Retina (tissue), 1 donor: ENCODE measurements at places on chromosomes 7 and 10.
A peak's percentile ranks its signal among the peaks of the same experiment; 100 is the strongest.

DNA sequence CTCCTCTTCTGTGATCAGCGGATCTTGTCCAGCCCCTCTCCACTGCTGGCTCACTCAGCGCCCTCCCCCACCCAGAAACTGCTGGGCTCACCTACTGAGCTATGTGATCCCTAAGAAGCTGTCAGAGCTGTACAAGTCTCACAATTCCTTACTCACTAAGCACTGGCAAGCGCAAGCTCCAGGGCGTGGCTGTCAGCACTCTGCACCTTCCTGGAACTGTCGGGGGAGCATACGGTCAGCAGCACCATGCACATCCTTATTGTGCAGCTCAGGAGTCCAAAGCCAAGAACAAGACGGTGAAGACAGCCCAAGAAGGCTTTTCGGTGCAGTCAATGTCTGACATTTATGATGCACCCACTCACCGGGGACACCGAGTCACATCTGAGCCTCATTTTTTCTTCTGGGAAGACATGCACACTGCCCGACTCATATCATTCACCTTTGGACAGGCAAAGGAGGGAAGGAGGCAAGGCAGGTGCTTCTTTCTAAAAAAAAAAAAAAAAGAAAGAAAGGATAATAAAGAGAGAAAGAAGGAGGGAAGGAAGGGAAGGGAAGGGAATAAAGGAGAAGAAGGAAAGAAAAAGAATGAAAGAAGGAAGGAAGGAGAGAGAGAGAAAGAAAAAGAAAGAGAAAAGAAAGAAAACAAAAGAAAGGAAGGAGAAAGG is 56.3 kb downstream of the ASB13 start:
- no peak for DNase-seq

DNA sequence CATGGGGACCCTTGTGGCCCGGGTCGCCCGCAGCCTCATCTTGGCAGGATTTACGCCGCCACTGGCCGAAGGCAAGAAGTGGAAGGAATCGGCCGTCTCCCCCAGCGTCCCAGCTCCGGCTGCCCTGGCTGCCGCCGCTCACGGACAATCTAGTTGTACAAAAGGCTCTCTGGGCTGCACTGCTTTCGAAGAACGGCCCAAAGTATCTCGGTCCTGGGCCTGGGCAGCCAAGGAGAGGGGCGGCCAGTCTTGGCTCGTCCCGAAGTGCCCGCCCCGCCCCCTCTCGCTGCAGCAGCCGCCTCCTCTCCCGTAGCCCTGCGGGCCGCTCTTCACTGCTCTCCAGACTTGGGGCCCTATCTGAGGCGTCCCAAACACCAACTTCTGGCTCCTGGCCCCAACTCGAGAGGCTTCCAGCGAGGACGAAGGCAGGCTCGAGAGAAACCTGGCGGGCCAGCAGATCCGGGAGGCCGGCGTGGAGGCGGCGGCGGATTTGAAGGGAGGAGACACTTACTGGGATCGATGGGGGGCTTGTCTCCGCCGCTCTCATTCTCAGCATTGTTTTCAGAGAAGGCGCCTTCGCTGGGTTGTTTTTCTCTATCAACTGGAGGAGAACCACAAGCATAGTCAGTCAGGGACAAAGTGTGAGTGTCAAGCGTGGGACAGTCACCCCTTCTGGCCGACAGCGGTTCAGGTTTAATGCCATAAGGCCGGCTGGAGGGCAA is 809 bp downstream of the HOXA9 start:
- DNase-seq: no peak

GRCh38 chr7:26165950-26166683 is 14.1 kb downstream of the NFE2L3 start:
- DNase-seq: no peak

DNA sequence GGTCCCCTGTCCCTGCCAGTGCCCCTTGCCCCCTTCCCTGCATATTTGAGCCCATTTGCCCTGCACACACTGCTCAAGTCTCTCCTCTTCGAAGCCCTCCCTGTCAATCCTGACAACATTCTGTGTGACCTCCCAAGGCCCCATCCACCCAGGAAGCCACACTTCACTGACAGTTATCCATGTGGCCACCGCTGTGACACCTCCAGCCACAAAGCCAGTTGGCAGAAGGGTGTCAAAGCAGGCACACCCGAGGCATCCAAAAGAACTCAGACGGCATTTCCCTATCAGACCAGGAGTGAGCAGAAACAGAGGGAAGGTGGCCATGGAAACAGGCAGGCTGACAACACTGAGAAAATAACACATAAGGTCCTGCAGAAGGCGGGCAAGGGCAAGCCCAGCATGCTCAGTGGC is 4.6 kb downstream of the POLM start:
- DNase-seq: no peak

DNA sequence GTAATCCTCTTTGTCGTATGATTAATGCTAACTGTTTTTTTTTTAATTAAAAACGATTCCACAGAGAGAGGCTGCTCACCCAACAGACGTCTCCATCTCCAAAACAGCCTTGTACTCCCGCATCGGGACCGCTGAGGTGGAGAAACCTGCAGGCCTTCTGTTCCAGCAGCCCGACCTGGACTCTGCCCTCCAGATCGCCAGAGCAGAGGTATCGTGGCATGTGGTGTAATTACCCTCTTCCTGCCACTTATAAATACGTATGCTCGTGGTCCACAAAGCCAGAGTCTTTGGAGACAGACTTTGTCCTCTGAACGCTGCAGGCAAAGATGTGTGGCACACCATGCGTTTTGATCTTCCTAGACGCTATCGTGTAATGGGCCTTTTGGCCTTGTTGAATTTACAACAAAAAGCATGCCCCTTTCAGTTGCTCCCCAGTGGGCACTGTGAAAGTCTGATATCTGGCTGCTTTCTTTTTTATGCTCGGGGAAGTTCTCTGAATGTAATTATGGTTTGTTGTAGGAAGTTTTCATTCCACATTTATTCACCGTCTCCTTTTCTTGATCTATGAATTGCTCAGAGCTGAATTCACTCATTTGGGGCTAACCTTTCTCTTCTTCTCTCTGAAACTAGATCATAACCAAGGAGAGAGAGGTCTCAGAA is 33.6 kb upstream of the BTBD16 start:
- no peak for DNase-seq

GRCh38 chr10:29102636-29103035 is 186.2 kb upstream of the LYZL1 start:
- no peak for DNase-seq

DNA sequence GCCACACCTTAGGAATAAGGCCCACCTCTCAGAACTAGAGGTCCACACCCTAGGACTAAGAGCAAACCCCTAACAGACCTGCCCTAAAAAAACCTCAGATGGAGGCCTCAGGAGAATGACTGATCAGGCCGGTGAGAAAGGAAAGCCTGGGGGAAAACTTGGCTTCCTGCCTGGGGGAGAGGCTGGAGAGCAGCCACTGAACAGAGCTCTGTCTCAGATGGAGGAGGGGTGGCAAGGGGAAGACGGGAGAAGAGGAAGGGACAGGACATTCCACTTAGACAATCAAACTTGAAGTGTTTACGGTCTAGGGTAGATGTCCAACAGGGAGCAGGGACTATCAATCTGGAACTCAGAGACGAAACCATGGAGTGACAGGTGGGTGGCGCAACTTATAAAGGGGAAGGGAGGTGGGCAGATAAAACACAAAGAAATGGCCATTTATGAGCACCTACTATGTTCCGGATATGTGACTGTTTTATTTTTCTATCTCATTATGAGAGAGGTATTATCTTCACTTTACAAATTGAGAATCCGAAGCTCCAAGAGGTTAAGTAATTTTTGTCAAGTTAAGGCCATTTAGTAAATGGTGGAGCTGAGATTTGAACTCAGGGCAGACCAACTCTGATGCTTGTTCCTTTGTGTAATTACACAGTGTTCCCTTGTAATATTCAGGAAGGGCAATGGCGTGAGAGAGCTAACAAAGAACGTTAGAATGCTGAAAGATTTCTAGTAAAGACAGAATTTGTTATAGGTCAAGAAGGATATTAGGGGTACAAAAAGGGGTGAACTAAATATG is 82.6 kb downstream of the DNMBP start:
- no peak for DNase-seq

GRCh38 chr7:108232076-108232475 is 101.9 kb upstream of the LAMB4 start:
- no peak for DNase-seq

- DNase-seq: no peak
Observed at GRCh38 chr10:29256586-29256985, 32.3 kb upstream of the LYZL1 start.

DNA sequence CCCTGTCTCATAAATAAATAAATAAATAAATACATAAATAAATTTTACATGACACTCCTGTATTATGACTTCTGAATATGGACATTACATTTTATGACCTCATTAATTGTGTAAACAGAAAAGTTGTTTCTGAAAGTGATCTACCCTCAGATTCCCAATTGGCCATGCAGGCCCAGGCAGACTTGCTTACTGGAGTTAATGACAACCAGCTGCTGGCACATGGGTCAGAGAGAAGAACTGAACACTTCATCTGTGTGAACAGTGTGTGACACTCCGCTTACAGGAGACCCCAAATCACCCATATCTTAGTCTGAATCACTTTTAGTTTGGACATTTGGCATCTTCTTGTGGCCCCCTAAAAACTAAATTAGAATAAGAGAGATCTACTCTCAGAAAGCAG is 31.4 kb downstream of the PARP12 start:
- DNase-seq: no peak

- DNase-seq: no peak
Observed at GRCh38 chr7:42100156-42100508, 136.9 kb downstream of the GLI3 start.

GRCh38 chr10:110138197-110138812 is 69.1 kb upstream of the MXI1 start:
- DNase-seq: peak; percentile 48

DNA sequence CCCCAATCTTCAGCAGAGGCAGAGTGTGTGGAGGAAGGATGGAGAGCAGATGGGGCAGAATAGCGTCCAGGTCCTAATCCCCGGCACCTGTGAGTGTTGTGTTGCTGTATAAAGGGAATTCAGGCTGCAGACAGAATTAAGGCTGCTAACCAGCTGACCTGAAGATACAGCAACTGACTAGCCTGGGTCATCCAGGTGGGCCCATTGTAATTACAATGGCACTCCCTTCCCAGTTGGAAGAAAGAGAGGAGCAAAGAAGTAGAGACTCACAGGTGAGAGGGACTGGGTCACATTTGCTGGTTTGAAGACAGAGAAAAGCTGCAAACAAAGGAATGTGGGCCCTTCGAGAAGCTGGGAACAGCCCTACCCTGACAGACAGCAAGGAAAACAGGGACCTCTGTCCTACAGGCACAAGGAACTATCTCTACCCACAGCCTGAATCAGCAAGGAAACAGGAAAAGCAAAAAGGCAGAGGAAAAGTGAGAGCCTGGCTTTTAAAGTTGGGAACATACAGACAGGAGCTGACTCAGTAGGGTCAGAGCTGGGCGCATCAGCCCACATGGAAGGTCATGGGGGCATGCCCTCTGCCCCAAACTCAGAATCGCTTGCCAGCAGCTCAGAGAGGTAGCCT is 11.6 kb upstream of the TMEM72 start:
- no peak for DNase-seq

- no peak for DNase-seq
Observed at GRCh38 chr7:137961200-137962177, 40.4 kb downstream of the CREB3L2 start.

DNA sequence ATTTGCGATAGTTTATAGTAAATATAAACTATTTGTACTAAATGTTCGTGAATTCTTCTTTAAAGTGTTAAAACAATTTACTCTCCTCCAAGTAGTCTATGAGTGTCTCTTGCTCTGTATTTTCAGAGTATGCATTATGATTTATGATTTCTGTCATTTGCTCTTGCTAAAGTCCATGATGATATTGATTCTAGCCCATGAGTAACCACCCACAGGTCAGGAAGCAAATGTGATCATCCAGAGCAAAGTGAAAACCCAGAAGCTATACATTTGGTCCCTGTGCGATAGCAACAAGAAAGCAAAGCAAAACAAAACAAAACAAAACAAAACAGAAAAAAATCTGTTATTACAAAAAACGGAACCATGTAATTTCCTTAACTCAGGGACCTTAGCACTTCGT is 225.9 kb downstream of the HDAC9 start:
- DNase-seq: no peak

- peak; percentile 84 for DNase-seq
Observed at GRCh38 chr10:6409971-6410643, 170.0 kb downstream of the PRKCQ start.

DNA sequence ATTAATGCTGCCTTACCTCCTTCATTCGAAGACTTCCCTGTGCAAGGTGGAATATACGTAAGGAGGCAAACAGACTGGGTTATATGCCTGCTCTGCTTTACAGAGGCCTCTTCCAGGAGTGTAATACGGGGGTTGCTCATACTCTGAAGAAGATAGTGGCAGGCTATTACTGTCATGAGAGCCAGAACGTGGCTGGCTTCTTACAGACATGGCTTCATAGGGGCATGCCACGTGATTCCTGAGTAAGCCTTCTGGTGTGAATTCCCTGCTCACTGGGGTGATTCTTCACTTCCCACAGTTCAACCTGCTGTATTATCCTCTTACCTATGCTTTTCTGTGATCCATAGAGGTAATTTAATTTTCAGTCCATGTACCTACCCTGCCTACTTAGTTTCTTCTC is 141.8 kb downstream of the ST7 start:
- DNase-seq: no peak

GRCh38 chr10:30324448-30325110 is 24.5 kb downstream of the MTPAP start:
- no peak for DNase-seq

- no peak for DNase-seq
Observed at GRCh38 chr7:50335795-50336754, 31.6 kb downstream of the IKZF1 start.

GRCh38 chr7:129970816-129971215 is 18.1 kb upstream of the UBE2H start:
- DNase-seq: no peak

DNA sequence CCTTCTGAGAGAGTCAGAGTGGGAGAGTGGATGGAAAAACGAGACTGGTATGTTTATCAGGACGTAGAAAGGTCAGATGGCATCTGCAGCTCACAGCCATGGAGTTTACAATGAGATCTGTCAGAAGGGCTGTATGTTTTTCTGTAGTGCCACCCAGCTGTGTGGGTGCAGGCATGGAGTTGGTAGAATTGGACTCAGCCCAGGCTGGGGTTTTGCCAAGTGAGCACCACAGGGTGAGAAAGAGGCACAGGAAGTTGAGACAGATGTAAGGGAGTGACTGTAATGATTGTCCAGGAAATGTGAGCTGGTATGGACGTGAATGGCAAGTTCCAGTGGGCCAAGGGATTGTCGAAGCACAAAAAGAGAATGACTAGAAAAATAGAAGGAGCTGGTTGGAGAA is 9.1 kb upstream of the ZYX start:
- no peak for DNase-seq

GRCh38 chr10:131213741-131214505 is 97.6 kb downstream of the TCERG1L start:
- DNase-seq: no peak

DNA sequence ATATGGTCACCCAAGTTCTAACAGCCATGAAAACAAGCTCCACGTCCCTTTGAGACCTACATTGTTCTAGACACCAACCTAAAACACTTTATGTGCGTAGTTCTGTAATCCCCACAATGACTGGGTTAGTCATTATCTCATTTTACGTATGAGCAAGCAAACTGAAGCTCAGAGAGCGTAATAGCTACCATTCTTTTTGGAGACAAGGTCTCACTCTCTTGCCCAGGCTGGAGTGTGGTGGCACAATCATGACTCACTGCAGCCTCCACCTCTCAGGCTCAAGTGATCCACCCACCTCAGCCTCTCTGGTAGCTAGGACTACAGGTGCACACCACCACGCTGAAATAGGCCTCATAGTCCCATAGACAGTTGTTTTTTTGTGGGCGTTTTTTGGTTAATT is 10.5 kb downstream of the DAGLB start:
- DNase-seq: no peak

- no peak for DNase-seq
Observed at GRCh38 chr10:17882557-17882956, 69.2 kb upstream of the SLC39A12 start.

- peak; percentile 57 for DNase-seq
Observed at GRCh38 chr10:30384701-30385201, 35.7 kb upstream of the MTPAP start.
